ENCODE measurements at places on chromosomes 3 and 15.

DNA sequence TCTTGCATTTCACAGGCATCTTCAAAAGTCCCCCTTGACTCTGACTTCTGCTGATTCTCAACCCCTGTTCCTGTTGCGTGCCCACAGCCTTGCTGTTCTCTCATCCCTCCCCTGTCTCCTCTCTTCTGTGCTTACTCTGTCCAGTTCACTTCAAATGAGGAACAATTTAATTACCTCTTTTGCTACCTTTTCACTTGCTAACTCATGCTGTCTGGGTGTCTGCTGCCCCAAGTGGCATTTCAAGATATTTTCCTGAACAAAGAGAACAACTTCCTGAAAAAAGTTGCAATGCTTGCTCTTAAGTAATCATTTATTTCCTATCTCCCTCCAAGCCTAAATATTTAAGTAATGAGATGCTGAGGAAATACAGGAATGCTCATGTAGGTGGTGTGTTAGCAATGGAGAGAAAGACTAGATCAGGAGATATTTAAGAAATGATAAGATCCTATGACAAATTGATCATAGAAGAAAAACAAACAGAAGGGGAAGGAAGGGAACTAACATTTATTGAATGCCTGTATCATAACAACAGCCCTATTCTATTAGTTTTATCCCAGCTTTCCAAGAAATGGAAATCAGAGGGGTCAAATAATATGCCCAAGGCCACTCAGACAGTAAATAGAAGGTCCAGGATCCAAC, 42.2 kb downstream of the SV2B start:
- DNase-seq, result no peak

- DNase-seq, result peak; percentile 78
These were observed 9.1 kb upstream of the LEKR1 start for GRCh38 chr3:156816794-156817645.

- DNase-seq, result no peak
These were observed 29.4 kb upstream of the LDHAL6B start for GRCh38 chr15:59177317-59177660.

- DNase-seq, result no peak
These were observed 250.3 kb downstream of the EDEM1 start for GRCh38 chr3:5437783-5438323.

DNA sequence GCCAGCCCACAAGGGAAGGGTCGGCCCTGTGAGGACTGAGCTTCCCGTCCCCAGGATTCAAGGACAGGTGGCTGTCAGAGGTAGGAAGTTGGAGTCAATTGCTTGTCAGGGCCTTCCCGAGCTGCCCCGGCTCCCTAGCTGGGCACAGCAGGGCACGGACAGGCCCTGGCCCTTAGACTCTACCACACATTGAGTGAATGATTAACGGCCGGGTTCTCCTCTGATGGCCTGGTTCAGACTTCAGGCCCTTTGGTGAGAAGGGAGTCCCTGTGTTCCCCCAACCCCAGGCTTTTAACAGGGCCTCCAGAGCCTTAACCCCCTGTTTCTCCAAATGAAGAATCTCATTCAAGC, 16.4 kb upstream of the FGD5 start:
- no peak for DNase-seq

GRCh38 chr3:74263031-74263430, 351.4 kb downstream of the CNTN3 start:
- no peak for DNase-seq

GRCh38 chr3:27581852-27582251, 97.7 kb upstream of the SLC4A7 start:
- no peak for DNase-seq

GRCh38 chr15:65982627-65983322, 113.5 kb downstream of the RAB11A start:
- no peak for DNase-seq

DNA sequence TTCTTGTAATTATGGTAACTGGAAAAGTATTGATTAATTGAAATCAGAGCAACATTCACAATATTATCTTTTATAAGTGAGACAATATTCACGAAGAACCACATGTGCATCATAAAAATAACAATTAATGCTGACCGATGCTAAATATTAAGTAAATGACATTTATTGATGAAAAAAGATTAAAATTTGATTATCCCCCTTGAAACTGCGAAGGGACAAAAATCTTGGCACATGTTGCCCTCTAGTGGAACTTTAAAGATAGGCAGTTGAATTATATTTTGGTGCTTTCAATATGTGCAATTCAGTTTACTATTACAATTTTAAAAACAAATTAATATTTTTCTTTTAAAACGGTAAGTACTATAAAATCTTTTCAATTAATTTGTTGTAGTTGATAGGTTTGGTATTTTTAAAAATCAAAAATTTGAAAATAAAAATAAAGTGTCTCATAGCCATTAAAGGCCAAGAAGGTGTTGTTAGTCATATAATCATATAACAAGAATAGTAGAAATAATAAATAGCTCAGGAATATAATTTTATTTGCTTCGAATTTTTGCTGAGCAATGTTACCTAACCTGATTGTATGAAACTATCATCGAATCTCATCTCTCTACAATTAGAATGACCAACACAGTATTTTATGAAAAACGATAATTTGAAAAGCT, 270.2 kb downstream of the ROBO1 start:
- DNase-seq, result no peak

DNA sequence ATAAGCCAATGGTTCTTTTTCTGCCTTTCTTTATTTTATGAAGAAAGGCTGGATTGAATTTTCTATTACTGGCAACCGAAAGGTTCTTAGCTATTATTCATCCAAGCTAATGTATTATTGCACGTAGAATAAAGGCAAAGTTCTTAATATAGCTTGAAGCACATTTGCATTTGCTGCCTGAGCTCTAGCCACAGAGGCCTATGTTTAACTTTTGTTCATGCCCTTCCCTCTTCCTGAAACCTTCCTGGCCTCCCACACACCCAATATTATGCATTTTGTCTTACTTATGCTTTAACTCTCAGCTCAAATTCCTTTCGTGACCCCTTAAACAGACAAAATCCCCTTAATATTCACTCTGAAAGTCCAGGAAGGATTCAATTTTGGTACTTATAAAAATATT, 71.0 kb upstream of the ZNF280D start:
- no peak for DNase-seq

DNA sequence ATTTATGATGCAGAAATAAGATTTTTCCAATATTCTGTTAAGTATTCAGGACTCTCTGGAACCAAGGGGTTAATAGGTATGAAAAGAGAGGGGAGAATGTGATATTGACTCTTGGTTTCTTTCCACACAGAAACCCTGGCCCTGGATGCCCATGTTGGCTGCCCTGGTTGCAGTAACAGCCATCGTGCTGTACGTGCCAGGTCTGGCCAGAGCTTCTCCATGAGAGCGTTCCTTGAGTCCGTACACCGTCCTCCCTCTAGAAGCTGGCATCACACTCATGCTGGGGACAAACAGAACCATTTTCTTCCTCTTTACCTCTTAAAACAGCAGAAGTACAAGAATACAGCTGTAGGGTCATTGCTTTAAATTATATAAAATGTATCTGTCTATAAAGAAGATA, 81.1 kb upstream of the FLNB start:
- no peak for DNase-seq

- DNase-seq, result no peak
These were observed 129.4 kb downstream of the LRRK1 start for GRCh38 chr15:101048581-101049030.

- no peak for DNase-seq
These were observed 66.6 kb downstream of the KCNMB2 start for GRCh38 chr3:178602856-178603255.

- no peak for DNase-seq
These were observed 415.3 kb downstream of the TIGIT start for GRCh38 chr3:114709102-114709501.

DNA sequence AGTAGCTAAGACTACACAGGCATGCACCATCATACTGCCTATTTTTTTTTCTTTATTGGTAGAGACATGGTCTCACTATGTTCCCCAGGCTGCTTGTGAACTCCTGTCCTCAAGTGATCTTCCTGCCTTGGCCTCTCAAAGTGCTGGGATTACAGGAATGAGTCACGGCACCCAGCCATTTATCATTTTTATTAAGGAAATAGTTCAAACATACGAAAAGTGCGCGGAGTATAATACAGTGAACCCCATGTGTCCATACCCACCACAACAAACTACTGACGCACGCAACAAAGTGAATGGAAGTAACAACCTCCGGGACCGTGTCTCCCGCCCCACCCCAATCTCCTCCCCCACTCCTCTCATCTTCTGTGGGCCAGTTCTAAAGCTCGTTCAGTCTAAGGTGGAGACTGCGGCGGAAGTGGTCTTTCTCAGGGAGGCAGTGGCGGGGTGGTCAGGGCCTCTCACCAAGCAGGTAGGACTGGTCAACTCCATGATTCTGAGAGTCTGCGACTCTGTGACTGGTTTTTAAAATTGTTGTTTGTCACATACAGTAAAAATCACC, 42.1 kb downstream of the DNAJB8 start:
- no peak for DNase-seq

GRCh38 chr15:92617549-92618520, 37.7 kb downstream of the FAM174B start:
- DNase-seq, result no peak

DNA sequence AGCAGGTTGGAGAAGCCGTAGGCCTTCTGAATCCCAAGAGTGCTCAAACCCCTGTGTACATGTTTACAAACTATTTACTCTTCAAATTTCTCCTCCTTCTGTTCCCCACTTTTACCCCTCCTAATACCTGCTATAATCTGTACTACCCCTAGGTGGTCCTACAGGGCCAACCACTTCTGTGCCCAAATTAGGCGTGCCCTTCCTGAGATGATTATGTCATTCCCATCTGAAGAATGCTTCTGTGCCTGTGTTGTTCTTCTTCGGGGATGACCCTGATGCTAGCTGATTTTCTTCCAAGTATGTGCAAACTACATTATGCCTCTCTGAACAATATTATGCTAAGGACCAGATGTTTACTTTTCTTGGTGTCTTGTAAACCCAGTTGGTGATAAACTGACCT, 20.5 kb downstream of the RBP2 start:
- DNase-seq, result no peak

DNA sequence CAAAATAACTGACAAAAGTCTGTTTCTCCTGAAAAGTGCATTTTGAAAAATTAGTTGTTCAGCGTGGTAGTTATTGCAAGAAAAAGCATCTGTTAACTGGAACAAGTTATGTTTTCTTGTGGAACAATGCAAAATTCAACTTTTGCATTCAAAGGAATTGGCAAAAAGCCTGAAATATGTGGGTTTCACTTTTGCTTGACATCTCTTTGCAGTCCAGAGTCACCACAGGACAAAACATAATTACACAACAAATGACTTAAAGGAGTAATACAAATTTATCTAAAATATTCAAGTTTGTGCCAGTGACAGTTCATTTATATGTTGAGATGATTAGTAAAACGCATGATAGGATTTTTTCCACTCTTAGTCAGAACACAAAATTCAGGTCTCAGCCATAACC, 96.3 kb upstream of the P2RY1 start:
- DNase-seq, result no peak

DNA sequence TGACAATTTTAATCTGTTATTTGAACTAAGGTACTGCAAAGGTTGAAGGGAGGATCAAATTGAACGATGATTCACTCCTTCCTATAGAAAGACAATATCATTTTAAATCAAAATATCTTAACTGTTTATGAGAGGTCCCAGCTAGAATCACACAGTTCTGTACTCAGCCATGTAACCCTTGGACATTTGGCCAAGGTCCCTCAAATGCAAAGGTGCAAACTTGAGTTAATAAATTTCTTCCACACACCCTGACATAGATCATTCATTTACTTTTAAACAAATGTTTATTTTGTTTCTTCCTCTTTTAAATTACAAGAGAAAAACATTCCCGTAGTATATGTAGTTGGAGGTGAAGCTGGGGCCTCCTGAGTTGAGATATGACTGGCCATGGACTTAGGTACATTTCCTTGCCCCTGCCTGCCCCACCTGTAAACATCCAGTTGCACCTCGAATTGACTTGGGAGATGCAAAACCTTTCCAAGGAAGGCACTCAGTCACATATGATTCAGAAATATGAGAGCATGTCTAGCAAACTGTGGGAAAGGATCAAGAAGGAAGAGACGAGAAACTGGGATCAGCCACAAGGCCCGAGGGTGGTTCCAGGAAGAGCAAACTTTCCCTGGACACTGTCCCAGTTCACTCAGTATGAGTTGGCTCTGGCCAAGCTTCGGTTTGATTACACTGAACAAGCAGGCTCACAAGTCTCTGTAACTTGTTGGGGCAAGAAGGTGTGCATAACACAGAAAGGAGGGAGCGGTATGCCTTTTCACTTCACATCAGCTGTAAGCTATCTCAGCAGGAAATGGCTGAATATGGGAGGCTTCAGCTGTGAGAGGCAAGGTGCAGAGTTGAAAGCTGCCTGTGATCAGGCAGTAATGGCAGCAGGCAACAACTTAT, 6.7 kb downstream of the TNFSF10 start:
- no peak for DNase-seq

- no peak for DNase-seq
These were observed 255.5 kb downstream of the UACA start for GRCh38 chr15:70507772-70508371.

- no peak for DNase-seq
These were observed 18.5 kb upstream of the LMCD1 start for GRCh38 chr3:8482960-8483665.

DNA sequence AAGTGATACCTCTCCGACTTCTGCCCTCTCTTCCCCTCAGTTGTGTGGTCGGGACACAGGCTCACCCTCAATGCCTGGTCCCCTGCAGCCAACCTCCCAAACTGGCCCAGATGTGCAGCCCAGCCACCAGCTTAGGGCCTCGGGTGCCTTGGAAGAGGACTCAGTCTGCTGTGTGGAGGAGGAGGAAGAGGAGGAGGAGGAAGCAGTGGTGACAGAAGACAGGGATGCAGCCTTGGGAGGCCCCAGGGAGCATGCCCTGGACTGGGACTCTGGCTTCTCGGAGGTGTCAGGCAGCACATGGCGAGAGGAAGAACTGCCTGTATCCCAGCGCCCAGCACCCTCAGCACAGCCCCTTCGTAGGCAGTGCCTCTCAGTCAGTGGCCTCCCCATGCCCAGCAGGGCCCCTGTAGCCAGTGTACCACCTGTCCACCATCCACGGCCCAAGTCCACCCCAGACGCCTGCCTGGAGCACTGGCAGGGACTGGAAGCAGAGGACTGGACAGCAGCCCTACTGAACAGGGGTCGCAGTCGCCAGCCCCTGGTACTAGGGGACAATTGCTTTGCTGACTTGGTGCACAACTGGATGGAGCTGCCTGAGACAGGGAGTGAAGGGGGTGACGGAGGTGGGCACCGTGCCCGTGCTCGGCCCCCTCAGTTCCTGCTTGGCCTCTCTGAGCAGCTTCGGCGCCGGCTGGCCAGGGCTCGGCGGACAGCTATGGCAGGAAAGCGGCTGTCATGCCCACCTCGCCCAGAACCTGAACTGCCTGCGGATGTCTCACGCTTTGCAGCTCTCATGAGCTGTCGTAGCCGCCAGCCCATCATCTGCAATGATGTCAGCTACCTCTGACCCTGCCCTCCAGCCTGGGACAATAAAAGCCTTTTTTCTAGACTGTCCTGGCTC, 1.3 kb downstream of the INKA1 start:
- DNase-seq, result no peak

- DNase-seq, result no peak
These were observed 25.6 kb downstream of the HACD2 start for GRCh38 chr3:123559040-123559861.

DNA sequence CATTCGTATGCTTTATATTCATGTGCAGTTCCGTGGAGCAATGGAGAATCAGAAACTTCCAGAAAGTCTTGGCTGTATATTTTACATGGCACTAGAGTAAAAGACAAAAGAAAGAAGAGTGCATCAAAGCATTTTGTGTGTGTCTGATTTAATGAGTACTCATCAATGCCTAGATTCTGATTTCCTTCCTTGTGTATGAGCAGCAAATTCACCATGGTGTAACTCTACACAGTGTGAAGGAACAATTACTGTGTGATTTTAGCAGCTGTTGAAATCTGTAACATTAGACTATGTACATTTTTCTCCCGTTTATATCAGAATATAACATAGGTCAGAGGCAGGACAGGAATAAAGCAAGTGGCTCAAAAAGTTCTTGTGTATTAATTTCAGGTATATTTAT, 102.0 kb upstream of the TSC22D2 start:
- no peak for DNase-seq
